M059J (cell line): ENCODE measurements at places on chromosomes 11 and 22. TPM values are rescaled to one million over a fixed set of nuclear protein-coding genes. Genes with fewer than 3 reads are reported as not detected.

DNA sequence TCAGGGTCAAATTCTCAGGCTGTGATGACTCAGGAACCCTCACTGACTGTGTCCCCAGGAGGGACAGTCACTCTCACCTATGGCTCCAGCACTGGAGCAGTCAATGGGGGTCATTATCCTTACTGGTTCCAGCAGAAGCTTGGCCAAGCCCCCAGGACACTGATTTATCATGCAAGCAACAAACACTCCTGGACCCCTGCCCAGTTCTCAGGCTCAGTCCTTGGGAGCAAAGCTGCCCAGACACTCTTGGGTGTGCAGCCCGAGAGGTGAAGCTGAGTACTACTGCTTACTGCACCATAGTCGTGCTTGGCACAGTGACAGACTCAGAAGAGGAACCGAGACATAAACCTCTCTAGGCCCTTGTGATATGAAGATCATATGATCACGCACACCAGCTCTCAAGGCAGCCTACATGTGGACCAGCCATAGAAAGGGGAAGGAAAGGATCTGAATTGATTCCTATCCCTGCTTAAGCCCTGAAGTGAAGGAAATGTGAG lies 58.2 kb downstream of the ZNF280B start:
- no peak for DNase-seq

- DNase-seq: peak; percentile 97
Measured at GRCh38 chr11:66694732-66695207, 17.1 kb upstream of the RBM4B start.

Gene SLC1A2
- 0.10 and 0.59 TPM in 2 replicates for total RNA-seq

GRCh38 chr11:93540896-93541553 lies 2.2 kb downstream of the SMCO4 start:
- DNase-seq: no peak

- DNase-seq: peak; percentile 92
Measured at GRCh38 chr11:19577976-19578619, 134.5 kb upstream of the NAV2 start.

- no peak for DNase-seq
Measured at GRCh38 chr11:44192462-44193100, 97.1 kb downstream of the EXT2 start.

- no peak for DNase-seq
Measured at GRCh38 chr11:119699227-119699626, 29.8 kb downstream of the NECTIN1 start.

DNA sequence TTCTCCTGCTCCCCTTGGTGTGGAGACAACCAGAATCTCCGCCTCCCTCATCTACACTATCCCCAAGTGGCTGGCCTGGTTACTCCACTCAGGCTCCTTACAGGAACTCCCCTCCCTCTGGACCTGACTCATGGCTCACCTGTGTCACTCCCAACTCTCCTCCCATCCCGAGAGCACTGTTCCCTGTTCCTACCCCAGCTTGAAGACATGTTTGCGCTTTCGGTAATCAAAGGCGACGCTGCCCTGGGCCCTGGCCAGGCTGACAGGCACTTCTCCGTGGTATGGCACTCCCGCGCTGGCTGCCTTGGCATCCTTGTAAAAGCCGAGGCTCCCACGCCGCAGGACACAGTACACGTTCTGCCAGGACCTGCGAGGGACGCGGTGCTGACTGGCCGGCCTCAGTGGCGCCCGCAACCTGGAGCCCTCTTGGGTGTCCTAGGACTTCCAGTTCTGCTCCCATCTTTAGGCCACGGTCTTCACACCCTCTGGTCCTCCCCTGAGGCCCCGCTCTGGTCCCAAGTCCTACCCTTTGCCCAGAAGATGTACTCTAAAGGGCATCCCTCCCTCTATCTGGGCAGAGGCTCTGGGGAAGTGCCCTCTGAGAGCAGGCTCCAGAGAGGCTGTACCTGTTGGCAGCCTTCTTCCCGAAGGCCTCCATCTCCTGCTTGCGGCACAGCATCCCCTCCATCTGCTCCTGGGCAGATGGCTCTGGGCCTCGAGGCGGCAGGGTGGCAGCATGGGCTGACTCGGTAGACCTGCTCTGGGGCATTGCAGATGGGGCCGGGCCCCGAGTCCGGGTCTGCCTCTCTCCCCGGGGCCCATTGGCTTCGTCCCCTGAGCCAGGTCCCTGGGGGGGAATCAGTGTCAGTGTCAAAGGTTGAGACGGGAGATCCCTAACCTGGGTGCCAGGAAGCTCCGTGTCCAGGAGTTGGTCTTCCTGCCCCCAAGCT lies 9.4 kb upstream of the RBM4B start:
- no peak for DNase-seq

- no peak for DNase-seq
Measured at GRCh38 chr11:114036958-114037357, 22.6 kb upstream of the ZBTB16 start.

DNA sequence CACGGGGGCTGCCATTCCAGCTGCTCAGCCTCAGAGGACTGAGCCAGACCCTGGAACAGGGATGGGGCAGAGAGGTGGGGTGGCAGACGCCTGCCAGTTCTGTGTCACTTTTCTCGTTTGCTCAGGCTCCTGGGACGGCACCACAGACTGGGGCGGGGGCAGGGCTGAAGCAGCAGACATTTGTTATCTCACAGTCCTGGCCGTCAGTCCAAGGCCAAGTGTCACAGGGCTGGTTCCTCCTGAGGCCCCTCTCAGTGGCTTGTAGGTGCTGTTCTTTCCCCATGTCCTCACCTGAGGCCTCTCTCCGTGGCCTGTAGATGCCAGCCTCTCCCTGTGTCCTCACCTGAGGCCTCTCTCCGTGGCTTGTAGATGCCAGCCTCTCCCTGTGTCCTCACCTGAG lies 24.7 kb downstream of the TPCN2 start:
- DNase-seq: no peak

GRCh38 chr11:67371911-67372320 lies 1.5 kb downstream of the CLCF1 start:
- no peak for DNase-seq

DNA sequence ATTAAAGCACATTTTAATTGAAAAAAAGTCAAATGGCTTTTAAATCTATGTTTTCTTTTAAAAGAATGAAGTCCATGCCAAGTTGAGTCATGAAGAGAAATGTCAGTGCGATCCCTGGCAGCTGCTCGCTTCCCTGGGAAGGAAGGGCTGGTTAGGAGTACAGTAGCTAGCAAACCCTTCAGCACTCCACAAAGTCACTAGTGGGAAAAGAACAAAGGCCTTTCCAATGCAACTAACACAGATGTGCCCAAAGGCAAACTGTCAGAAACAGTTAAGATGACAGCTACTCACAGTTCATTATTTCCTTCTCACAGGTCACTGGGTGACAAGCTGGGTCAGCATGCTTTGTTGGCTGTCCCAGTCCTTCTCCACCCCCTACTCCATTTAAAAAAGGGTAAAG lies 308.7 kb downstream of the DCDC1 start:
- DNase-seq: peak; percentile 30

DNA sequence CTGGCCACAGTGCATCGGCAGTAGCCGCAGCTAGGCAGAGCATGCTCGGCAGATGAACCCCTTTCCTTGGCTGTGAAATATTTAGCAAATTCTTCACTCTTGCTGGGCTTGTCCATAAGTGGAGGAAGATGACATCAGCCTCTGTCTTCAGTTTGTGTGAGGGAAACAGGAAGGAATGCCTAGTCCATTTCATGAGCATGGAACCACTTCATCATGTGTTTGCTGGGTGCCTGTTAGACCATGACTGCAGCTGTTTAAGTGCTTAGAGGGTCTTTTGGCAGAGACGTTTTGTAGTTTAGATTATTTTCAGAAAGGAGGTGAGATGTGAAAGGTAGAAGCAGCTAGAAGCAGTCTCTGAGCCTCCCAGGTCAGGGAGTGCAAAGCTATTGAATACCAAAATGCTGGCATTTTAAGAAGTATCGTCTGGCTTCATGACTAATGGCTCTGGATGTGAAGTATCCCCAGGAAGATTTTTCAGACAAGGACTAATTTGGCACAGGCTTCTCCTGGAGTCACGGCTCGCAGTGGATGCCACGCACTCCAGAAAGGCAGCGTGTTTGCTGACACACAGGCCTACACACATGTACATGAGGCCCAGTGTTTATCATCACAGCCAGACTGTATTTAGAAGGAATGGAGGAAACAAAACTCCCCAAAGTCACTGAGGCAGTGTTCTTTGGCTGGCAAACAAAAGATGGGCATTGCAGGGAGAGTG lies 43.1 kb upstream of the GRAMD1B start:
- DNase-seq: peak; percentile 7

- no peak for DNase-seq
Measured at GRCh38 chr11:63762654-63763495, 5.7 kb downstream of the ZFTA start.

Gene B3GAT1
- not detected in 2 replicates for total RNA-seq

DNA sequence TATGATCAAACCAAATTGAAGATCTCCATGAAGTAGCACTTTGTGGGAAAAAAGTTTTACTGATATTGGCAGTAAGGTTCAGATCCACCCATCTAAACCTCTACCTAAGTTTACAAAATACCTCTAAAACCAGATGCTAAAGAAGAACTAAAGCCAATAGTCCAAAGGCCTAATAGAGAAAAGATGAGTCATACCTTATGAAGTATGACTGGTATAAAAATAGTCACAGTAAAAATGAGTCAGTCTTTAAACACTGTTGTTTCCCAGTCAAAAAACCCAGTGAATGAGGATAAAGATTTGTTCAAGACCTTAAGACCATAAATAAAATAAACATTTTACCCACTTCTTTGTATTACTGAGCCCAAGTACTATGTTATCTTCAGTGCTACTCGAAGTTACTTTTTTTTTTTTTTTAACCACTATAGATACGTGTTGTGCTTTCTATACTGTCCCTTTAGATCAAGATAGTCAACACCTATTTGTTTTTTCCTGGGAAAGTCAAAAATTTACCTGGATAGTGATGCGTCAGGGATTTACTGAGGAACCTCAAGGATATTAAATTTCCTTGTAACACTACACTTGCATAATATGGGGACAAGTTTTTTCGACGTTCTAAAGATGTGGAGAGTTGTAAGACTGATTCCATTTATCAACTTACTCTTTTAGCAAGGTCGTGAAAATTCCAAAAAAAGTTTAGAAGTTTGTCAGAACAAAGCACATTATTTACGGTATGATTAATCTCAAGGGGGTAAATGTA lies 87.3 kb downstream of the CCDC73 start:
- DNase-seq: peak; percentile 94

Gene PLAAT3
- 25.1 and 36.5 TPM in 2 replicates for total RNA-seq

GRCh38 chr11:24635588-24636290 lies 138.9 kb downstream of the LUZP2 start:
- peak; percentile 41 for DNase-seq

DNA sequence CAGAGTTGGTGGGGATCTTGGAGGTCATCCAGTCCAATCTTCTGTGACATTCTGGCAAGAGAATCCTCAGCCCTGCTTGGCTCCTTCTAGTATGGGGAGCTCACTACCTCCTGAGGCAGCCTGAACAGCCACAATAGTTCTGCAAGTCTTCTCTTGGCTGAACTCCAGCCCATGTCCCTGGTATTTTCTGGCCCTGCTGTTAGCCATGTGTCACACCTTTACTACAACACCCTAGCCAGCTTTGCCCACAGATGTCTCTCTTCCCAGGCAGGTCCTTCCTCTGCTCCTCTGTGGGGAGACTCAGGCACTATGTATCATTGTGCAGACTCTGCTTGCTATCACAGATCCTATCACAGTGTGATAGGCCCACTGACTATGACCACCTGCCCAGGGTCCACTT lies 297.7 kb downstream of the CTTN start:
- DNase-seq: no peak

- DNase-seq: no peak
Measured at GRCh38 chr11:64027651-64028397, 7.9 kb upstream of the FLRT1 start.

DNA sequence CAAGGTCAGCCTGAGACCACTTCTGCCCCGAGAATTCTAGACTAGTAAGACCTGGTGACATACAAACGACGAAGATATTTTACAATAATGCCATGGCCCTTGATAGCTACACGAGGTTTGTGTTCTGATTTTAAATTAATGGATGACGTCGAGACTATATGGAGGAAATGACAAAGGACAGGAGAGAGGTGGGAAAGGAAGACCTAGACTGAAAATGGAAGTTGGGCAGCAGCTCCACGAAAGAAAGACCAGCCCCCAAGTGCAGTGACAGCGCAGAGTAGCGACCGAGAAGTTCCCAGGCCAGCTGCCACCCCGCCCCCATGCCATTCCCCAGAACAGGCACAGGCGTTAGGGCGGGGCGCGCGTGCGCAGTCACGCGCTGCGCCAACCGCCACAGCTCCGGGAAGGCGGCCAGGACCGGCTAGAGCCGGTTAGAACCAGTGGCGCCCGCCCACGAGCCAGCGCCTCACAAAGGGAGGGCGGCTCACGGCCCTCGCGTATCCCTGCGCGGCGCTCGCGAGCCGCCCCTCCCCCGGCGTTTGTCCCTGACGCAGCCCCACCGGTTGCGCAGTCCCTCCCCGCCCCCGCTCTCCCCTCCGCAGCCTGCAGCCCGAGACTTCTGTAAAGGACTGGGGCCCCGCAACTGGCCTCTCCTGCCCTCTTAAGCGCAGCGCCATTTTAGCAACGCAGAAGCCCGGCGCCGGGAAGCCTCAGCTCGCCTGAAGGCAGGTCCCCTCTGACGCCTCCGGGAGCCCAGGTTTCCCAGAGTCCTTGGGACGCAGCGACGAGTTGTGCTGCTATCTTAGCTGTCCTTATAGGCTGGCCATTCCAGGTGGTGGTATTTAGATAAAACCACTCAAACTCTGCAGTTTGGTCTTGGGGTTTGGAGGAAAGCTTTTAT lies 1.5 kb upstream of the MALAT1 start:
- peak; percentile 98 for DNase-seq

DNA sequence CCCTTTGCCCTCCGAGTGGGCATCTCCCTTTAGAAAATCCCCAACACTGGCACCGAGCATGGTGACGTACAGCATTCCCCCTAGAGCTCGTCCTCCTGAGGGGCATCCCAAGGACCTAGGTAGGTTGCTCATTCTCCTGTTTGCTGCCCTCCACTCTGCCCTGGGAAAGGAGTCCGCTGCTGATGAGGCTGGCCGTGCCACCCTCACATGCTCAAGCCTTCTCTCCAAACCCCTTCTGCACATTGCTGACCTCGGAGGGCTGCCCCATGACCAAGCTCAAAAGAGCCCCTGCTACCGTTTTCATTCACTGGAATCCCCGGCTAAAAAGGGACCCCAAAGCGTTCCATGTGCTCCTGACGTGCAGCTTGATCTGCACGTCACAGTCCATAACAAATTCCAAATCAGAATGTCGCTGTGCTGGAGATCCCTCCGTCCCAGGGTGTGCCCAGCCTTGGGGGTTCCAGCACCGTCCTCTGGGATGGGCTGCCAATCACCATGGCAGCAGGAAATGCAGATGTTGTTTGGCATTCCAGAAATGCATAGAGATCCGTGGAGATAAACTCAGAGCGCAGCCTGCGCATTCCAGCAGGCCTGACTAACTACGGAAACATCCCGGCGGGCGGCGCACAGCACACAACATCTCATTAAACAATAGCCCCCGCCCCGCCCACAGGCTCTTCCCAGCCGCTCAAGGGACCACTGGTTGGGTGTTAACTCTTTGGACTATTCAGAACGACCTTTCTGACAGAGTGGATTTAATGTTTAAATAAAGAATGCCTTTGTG lies 26.3 kb upstream of the GNB1L start:
- peak; percentile 95 for DNase-seq

DNA sequence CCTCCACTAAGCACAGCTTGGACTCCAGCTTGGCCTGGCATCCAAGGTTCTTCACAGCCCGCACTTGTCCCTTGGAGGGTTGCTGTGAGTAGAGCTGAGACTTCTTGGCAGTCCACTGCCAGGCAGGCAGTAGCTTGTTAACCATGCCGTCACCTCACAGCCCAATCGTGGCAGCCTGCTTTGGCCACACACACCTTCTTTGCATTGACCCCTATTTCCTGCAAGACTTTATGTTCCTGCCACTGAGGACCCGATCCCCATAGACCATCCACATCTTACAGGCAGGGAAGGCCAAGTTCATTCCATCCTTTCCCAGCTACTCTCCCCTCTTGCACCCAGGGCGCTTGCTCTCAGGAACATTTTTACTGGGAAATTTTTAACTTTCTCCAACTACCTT lies 2.5 kb upstream of the PYGM start:
- DNase-seq: no peak
